Activated T-cell treated with anti-CD3 and anti-CD28 coated beads, Interleukin-2, amount 50 U/mL, for 1 hour (primary cell): ENCODE measurements at places on chromosomes 12 and 14.

DNA sequence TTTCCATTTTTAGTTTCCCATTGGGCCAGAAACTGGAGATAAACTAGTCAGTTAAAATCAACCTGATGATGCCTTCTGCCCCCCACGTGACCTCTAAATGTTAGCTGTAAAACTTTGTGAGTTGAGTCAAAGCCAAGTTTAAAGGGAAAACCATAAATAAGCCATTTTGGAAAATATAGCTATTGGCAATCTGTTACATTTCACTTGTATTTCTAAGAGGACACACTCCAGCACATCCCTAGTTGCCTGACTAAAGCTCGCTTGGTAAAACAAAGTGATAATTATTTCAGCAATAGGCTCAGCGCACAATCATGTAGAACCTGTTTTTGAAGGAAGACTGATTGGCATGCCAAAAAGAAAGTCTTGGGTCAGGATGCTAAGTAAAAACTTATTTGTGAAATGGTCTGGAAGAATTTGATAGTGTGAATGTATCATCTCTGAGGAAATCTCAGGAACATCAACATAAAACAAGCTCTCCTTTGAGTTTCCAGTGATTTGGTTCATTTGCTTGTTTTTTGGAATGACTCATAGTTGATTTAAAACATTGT is 49.2 kb upstream of the AEBP2 start:
- DNase-seq = no peak

- DNase-seq = no peak
These were observed 1.6 kb downstream of the FAM234B start for GRCh38 chr12:13045816-13046215.

- no peak for DNase-seq
These were observed 1.5 kb downstream of the L3HYPDH start for GRCh38 chr14:59482541-59483331.

- no peak for DNase-seq
These were observed 29.0 kb upstream of the PLEKHG7 start for GRCh38 chr12:92673756-92674155.
